ENCODE measurements at places on chromosomes 2 and 18.

GRCh38 chr2:210955591-210955990, 399.2 kb downstream of the CPS1 start:
- no peak for DNase-seq

DNA sequence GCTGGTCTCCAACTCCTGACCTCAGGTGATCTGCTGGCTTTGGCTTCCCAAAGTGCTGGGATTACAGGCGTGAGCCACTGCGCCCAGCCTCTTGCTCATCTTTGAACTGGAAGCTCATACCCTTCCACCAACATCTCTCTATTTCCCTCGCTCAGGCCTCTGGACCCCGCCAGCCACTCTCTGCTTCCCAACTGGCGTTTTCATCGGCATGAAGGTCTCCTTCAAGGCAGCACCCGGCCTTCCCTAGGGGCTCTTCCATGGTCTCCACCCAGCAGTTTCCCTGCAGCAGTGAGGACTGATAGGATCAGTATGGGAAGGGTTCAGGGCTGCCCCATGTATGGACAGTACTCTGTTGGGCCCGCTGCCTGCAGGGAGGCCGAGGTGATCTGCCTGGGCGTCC, 65.8 kb upstream of the HS6ST1 start:
- DNase-seq, result no peak

- DNase-seq, result no peak
Observed at GRCh38 chr2:139099721-139100120, 319.5 kb upstream of the NXPH2 start.

DNA sequence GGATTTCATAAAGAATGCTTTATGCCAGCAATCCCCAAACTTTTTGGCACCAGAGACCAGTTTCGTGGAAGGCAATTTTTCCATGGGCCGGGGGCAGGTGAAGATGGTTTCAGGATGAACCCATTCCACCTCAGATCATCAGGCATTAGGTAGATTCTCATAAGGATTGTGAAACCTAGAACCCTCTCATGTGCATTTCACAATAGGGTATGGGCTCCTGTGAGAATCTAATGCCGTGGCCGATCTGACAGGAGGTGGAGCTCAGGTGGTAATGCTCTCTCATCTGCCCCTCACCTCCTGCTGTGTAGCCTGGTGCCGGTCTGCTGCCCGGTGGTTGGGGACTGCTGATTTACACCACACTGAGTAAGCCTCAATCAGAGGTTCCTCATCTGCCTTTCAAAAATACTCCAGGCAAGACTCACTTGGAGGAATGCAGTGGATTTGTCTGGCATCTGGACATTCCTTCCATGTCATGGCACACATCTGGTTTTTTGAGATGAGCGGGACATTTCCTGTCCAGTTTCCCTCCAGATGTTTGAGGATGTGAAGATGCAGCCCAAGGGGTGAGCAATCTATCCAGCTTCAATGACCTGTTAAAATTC, 185.8 kb downstream of the VAPA start:
- no peak for DNase-seq

GRCh38 chr2:3492951-3493614, 26.2 kb downstream of the ADI1 start:
- DNase-seq, result no peak

DNA sequence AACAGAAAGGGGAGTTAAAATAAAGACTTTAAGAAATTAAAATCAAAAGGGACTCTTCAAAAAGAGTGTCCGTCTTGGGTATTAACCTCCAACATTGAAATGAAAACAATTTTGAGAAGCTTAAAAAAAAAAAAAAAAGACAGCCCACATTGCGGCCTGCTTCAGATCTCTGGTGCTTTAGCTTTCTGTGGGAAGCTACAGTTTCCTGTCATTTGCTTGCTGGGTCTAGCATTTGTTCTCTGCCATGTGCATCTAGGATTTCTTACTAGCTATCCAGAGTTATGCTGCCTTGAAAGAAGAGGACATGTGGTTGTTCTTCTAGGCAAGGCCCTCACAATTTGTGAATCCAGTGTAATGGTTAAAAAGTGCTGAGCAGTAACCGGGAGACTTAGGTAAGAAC, 375.3 kb downstream of the SLC4A3 start:
- no peak for DNase-seq

DNA sequence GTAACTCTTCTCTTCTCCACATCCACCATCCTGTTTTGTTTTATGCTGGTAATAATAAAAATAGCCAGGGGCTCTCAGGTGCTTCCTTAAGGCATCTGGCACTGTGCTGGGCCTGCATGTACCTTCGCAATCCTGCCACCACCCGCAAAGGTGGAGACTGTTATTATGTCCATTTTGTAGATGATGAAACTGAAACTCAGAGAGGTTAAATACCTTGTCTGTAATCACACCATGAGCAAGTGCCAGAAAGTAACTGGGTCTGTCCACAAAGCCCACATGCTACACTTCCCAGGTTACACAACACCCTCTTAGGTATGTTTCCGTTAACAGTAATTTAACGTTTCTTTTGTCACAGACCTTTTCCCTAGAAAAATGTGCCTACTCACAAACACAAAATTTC, 27.0 kb downstream of the NRP2 start:
- no peak for DNase-seq

DNA sequence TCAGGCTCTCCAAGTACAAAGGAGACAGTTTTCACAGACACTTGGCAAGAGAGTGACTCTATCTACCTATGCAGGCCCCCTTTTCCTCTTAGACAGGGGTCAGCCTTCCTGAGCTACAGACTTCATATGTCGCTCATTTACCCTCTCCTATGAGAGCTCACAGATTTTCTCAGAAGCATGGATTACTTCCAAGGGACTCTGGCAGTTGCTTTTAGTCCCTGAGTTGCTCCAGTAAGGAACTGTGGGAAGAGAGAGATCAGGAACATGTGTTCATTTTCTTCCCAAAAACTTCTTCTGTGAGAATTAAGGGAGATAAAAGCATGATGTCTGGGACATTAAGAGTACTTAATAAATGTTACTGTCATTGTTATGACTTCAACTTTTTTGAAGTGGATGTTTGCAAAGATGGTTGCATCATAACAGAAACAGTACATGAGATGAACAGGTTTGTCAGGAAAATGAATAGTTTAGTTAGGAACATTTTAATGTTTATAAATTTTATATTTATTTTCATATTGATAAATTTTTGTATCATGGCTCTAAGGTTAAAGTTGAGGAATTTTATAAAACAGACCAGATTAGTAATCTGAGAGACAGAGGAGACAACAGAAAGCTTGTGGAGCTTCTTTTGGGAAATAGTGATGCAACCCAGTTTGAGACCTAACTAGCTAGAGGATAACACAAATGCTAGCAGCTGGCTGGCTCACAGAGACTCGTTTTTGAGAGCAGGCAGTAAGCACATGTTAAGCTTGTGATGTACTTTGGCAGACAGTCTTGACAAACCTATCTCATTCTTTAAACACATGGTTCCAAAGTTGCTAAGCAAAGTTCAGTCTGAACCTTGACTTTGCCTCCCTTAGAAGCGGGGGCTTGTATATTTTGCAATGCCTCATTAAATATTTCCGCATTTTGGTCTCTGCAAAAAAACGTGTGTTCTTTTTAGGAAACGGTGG, 21.7 kb upstream of the UGP2 start:
- no peak for DNase-seq

GRCh38 chr2:101147062-101147461, 4.1 kb downstream of the TBC1D8 start:
- DNase-seq, result no peak

GRCh38 chr2:50953021-50953420, 78.9 kb downstream of the NRXN1 start:
- no peak for DNase-seq

- DNase-seq, result no peak
Observed at GRCh38 chr2:186017278-186017677, 278.7 kb downstream of the FSIP2 start.

- DNase-seq, result peak; percentile 6
Observed at GRCh38 chr2:186590759-186591505, 1.1 kb downstream of the ITGAV start.

DNA sequence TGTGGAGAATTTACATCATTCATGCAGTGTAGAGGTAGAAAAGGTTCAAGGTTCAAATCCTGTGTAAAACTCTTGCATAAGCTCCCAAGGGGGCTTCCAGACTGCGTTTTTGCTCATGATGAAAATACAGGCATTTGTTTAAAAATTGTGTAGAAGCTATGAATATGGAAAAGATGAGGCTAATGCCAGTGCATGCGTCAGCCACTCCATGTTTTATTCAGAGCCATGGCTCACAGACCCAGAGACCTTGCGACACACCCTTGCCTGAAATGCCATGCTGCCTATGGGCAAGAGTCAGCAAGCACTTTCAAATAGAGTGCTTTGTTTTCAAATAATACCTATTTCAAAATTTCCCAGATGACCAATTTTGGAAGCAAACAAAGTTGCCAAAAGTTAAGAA, 262.3 kb downstream of the TRIB2 start:
- no peak for DNase-seq

- no peak for DNase-seq
Observed at GRCh38 chr2:86048888-86049287, 56.8 kb downstream of the POLR1A start.

GRCh38 chr2:83071914-83072313, 1387.2 kb downstream of the SUCLG1 start:
- DNase-seq, result no peak

- no peak for DNase-seq
Observed at GRCh38 chr18:2956056-2956455, 56.9 kb downstream of the LPIN2 start.

GRCh38 chr2:25161055-25161781, 7.2 kb downstream of the POMC start:
- peak; percentile 73 for DNase-seq

DNA sequence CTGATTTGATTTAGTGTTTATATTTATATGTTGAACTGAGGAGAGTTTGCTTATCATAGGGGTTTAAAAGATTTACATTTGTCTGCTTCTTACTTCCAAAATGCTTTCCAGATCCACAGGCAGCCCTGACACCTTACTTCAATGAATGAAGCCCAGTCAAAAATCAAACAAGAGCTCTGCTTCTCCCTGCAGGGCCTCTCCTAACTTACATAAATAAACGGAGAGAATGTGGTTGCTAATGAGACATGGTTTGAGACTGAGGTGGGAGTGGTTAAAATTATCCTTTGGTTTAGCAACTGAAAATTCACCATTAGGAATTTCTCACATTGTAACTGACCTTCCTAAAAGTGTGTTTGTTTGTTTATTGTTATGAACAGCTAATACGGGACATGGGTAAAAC, 612.3 kb upstream of the FANCL start:
- no peak for DNase-seq

DNA sequence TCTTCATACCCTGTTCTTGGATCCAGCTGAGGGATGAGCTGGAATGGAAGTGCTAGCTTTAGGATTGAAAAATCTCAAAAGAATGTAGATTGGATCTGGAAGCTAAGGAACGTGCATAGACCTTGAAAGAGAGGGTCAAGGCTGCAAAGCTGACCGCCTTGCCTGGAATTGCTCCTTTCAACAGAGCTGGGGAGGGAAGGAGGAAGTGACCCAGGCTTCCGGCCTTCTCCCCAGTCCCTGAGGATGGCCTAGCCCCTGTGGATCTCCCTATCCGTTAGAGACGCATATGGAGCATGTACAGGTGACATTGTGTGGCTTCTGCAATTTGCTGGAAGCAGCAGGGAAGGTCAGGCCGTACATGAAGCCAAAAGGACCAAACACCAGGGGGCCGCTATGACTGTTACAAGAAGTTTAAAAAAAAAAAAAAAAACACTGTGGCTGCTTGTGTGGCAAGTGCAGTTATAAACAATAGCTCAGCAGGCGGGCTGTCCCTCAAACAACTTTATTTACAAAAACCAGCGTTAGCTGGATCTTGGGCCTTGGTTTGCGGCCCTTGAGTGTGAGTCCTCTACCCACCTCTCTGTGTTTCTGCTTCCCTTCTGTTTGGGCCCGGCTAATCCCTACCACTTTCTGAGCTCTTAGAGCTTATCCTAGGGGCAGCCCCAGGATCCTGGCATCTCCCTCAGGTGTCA, 227.6 kb downstream of the SEPTIN10 start:
- no peak for DNase-seq

DNA sequence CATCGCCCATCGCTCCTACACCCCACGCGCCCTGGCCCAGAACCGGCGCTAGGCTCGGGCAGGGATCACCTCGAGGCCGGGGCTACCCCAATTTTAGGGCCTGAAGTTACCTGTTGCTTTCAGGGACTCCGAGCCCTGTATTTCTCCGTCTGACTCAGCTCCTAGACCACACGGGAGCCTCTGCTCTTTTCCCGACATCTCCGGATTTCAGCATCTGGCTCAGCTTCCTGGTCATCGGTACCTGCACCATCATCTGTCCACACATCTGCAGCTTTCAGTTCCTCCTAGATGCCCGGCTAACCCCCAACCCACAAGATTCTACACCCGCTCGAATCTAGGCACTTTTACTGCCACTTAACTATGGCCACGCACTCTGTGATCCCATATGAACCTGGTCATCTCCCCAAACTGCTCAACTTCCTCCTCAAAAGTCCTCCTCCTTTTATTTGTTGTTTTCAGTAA, 12.1 kb upstream of the HMSD start:
- no peak for DNase-seq

DNA sequence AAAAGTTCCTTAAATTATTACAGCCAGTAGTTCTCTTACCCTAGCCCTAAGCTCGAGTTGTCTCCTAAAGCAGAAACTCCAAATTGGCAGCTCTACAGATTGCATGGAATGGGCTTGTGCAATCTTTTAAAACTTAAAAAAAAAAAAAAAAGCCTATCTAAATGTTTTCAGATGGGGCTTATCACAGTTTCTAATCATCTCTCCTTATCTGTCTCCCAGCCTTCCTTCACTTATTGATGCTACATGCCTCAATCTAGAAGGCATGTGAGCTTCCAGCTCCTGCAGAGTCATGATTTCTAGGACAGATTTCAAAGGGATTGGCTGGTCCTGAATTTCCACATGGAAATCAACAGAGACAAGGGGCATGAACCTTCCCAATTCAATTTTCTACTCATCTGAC, 33.1 kb upstream of the PELI1 start:
- no peak for DNase-seq

GRCh38 chr2:157486596-157487270, 42.8 kb upstream of the CYTIP start:
- DNase-seq, result no peak

DNA sequence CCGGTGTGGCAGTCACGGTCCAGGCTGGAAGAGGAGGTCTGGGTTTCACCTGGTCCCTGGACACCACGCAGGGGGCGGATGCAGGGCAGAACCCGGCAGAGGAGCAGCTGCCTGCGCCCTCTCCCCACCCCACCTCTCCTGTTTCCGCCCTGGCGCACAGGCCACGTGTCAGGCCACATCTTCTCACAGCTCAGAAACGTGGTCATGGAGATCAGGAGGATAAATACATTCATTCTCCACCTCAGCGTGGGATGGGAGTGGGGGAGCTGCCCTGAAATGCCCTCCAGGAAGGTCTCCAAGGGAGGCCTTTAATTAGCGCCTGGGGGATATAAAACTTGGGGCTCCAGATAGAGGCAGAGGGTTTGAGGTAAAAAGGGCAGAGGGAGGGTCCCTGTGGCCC, 142.0 kb downstream of the KCTD1 start:
- DNase-seq, result no peak
